Glomerular endothelial cell (primary cell): ENCODE measurements at places on chromosomes 2 and 18.

DNA sequence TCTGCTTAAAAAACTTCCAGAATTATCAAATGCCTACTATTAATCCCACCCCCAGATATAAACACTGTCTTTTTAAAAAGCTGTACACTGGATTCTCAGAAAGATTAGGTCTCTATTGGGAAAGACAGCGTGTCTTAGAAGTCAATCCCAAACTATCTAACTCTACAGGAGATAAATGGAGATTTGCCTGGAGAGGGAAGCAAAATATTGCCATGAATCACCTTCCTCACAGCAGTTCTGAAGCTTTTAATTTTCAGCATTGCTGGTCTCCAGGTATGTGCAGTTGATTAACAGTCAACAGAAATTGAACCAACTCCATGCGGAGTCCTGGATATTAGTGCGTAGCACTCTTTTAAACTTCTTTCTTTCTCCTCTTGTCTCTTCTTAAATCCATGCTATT is 122.2 kb downstream of the DSC3 start:
- no peak for DNase-seq

DNA sequence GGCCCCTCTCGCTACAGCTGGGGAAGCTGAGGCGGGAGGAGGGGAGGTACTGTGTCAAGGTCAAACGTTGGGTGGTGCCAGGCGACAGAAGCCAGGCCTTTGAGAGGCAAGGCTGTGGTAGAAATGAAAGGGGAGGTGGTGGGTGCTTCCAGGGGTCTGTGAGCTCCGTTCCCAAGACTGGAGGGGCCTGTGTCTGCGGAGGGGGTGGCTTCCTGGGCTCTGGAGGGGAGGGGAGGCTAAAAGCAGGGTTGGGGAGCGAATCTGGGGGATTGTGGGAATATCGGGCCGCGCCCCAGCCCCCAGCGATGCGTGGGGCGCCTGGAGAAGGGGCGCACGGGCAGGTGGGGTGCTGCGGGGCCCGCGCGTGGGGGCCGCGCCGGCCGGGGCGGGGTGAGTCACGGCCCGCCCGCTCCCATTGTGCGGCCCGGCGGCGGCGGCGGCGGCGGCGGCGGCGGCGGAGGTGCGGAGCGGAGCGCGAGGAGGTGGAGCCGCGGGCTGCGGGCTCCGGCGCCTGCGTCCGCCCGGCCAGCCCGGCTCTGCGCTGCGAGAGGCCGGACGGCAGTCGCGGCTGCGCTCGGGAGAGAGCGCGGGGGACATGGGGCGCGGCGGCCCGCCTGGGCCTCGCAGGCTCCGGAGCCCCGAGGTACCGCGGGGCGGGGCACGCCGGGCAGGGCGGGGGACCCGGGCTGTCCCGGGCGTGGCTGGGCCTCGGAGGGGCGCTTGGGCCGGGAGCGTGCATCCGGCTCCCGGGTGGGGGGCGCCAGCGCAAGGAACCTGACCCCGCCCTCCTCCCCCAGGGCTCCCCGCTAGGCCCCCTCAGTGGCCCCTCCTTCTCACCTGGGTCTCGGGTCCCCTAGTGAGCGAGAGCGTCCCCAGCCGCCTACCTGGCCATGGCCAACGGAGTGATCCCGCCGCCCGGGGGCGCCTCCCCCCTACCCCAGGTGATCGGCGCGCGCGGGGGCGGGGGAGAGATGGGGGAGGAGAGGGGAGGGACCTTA is at the start of gene SLC4A3:
SLC4A3 (plus strand) TSS at position 528 of the 998 bp plus-strand sequence; CDS start at position 891, 363 bp downstream.
- DNase-seq = no peak

DNA sequence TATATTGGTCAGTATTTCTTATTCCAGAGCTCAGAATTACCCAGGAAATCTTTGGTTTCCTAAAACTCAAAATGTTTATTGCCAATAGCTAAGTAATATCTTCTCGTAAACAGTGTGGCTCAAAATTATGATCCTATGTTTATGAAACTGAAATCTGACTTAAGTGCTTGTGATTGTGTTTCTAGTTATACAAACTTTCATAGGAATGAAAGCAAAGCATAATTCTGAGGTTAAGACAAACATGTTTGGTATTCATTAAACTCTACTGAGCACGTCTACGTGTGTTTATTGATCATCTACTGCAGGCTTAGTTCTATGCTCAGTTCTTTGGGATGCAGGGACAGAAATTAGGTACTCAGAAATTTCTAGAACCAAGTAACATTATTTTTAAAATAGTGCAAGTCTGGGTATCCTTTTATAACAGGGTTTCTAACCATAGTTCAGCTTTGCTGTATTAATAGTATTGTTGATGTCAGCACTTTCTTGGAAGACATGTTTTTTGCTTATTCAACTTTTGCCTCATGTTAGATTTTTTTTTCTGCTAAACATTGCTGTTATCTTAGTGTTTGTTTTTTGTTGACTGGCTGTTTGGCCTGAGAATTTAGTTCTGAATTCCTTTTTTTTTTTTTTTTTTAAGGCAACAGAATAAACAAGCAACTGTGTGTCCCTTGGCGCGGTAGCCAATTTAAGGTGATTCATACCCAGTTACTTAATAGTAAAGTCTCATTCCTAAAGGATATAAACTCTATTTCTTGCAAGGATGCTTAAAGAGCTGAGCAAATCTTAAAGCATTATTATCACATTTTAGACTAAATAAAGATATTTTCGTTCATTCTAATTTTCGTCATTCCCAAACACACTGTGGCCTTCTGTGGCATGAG is 31.3 kb downstream of the PTPRM start:
- DNase-seq = no peak

GRCh38 chr2:113240915-113241911 is 37.5 kb downstream of the PAX8 start:
- peak; percentile 77 for DNase-seq

DNA sequence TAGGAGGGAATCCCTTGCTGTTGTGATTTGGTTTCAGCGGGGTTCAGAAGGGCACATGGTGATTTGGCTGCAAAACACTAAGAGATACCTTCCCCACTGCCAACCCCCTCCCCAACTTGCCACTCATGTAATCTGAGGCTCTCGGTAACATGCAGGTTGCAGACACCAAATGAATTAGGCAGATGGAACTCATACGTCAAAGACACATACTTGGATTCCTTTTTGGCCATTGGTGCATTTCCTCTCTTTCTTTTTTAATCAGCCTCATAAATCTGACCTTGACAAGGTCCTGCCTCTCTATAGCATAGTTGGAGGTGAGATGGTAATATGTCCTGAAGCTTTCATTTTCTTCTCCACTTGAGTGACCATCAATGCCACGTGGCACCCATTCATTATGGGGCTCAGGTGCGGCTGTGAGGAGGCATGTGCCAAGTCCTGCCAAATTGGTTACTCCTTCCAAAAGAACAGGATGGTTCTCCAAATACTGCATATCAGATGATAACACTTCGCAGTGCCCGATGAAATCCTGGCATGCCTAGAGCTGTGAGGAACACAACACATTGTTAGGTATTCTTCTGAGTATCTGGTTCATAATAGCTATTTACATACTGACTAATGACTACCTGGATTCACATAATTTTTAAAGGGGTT is 8.3 kb upstream of the TMEM178A start:
- DNase-seq = no peak

DNA sequence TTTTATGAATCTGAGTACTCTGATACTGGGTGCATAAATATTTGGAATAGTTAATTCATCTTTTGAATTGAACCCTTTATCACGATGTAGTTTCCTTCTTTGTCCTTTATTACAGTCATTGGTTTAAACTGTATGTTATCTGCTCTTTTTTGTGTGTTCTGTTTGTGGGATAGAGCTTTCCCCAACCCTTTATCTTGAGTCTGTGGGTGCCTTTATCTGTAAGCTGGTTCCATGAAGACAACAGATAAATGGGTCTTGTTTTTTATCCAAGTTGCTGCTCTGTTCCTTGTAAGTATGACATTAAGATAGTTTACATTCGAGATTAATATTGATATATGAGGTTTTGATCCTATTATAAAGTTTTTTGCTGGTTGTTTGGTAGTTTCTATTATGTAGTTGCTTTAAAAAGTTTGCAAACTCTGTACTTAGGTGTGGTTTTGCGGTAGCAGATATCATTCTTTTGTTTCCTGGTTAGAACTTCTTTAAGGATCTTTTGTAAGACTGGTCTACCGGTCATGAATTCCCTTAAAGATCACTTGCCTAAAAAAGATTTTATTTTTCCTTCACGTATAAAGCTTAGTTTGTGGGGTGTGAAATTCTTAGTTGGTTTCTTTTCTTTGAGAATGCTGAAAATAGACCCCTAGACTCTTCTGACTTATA is 1451.3 kb upstream of the SLC39A10 start:
- no peak for DNase-seq

- DNase-seq = no peak
Measured at GRCh38 chr2:171626949-171627348, 60.3 kb upstream of the DYNC1I2 start.
